ENCODE measurements at places on chromosomes 11 and 22.
A peak's percentile ranks its signal among the peaks of the same experiment; 100 is the strongest.

- no peak for DNase-seq
These were observed 249.1 kb upstream of the TBCEL start for GRCh38 chr11:120774591-120775386.

GRCh38 chr22:37842015-37842793, 1.9 kb downstream of the ANKRD54 start:
- DNase-seq: no peak

GRCh38 chr11:3841426-3842350, 929 bp upstream of the RHOG start:
- peak; percentile 87 for DNase-seq

DNA sequence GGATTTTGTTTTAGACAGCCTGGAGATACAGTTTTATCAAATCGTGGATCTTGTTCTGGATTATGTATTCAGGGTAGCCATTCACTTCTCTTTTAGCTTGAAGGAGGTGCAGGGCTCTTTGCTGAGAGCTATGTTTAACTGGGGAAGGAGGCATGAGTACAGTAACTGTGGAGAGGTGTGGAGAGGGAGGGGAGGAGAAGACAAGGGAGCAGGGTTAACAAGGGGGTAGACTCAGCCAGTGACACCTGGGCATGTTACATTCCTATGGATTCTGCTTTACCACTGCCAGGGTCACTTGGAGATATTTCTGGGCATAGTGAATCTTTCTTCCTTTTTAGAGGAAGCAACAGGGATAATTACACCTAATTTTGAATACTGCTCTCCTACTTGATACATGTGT, 536.0 kb downstream of the TMEM135 start:
- no peak for DNase-seq

- no peak for DNase-seq
These were observed 114.6 kb downstream of the NECTIN1 start for GRCh38 chr11:119614222-119615002.

DNA sequence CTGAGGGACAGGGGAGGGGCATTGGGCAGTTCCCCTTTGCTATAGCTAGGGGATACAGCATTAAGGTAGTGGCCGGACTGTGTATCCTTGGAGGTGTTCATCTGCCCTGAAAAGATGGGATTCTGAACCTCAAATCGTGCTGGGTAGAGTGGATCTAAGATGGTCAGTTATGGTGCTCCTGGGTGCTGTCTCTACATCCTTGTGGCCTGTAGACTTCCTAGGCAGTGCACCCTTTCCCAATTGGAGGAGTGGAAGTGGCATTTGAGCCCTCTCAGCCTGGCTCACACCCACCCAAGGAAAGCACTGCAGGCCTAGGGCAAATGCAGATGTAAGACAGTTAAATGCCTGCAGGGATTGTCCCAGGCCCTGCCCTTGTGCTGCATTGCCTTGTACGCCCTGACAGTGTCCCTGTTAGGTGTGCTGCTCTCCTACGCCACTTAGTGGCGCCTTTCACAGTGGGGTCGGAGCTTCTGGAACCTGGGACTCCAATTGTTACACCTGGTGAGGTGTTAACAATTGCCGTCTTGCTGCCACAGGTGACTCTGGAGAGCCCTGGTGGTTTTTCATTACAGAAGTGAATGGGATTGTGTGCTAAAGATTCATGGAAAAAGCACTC, 35.0 kb downstream of the PPFIBP2 start:
- peak; percentile 57 for DNase-seq

DNA sequence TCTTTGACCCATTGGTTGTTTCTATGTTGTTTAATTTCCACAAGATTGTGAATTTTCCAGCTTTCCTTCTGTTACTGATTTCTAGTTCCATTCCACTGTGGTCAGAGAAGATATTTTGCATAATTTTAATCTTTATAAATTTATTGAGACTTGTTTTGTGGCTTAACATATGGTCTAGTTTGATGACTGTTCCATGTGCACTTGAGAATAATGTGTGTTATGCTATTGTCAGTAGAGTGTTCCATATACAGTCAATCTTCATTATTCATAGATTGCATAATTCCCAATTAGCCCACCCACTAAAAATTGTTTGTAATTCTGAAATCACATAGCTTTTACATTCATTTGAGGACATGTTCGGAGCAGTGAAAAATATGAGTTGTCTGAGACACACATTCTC, 346.1 kb upstream of the DDI1 start:
- DNase-seq: no peak

Measured in D341Med (cell line).